ENCODE measurements at places on chromosomes 12 and 14.

DNA sequence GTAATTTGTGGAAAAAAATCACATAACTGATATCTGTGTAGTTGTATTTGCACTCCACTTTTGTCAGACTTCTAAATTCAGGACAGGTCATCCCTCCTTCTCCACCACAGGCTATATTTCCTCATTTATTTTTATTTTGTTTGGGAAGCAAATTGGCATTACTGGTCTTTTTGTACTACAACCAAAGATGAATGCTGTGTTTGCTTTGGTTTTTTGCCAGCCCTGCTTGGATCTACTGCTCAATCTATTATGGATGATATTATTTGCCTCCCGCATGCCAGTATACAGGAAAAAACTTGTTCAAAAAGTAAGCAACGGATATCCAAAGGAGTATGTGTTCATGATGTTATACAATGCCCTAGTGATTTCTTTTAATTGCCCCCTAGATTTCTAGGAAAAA is 948.8 kb downstream of the TRHDE start:
- no peak for DNase-seq

DNA sequence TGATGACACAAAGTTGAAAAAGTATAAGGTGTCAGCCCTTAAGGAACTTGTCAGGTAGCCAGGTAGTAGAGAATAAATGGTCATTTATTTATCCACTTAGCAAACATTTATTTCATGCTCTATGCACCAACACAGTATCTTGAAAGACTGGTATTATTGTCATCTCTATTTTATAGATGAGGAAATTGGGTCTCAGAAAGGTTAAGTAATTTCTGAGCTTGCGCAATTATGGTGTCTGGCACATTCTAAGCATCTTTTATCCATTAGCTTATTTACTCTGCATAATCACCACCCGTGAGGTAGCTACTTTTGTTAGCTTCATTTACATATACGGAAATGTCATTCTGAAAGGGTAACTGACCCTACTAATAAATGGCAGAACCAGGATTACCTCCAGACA is 2.5 kb upstream of the UTP20 start:
- DNase-seq: no peak

DNA sequence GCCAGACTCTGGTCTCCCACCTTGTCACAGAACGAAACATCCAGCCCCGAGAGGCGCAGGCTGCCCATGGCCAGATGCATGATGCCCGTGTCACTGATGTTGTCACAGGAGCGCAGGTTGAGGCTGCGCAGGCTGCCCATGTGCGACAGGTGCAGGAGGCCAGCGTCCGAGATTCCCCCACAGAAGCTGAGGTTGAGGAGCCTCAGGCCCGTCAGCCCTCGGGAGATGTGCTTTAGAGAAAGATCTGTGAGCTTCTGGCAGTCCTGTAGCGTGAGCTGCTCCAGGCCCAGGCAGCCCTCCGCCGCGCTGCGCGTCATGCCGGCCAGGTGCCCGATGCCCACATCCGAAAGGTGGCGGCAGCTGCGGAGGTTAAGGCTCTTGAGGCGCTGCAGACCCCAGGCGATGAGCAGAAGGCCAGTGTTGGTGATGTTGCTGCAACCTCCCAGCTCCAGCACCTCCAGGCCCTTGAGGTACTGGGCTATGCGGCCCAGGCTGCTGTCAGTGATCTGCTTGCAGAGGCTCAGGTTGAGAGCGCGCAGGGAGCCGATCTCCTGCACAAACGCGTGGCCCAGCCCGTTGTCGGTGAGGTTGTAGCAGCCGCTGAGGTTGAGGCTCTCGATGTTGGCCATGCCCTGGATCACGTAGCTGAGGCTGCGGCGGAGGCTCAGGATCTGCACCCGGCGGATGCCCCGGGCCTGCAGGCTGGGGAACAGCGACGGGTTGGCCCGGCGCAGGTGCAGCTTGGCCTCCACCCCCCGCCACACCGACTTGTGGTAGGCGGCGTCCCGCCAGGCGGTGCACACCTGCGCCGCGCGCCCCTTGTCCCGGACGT is 991 bp downstream of the FBXL14 start:
- DNase-seq: peak; percentile 64

GRCh38 chr12:70823182-70823976 is 97.2 kb downstream of the PTPRR start:
- no peak for DNase-seq

DNA sequence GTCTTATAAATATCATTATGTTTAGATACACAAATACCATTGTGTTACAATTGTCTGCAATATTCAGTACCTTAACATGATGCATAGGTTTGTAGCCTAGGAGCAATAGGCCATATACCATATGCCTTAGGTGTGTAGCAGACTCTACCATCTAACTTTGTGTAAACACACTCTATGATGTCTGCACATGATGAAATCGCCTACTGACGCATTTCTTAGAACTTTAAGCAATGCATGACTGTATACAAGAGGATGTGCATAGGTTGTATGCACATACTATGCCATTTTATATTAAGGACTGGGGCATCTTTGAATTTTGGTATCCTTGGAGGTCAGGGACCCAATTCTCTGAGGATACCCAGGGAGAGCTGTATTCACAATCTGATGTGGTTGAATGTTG is 10.1 kb upstream of the BTG1 start:
- DNase-seq: no peak

DNA sequence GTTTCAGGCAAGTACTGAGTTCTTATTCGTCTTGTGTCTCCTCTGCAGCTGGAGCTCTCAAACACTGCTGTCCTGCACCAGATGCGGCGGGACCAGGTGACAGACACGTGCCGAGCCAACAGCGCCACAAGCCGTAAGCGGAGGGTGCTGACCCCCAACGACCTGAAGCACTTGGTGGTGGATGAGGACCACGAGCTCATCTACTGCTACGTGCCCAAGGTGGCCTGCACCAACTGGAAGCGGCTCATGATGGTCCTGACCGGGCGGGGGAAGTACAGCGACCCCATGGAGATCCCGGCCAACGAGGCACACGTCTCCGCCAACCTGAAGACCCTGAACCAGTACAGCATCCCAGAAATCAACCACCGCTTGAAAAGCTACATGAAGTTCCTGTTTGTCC is 201.2 kb downstream of the SLC41A2 start:
- DNase-seq: no peak

GRCh38 chr12:45426294-45426693 is 210.4 kb downstream of the ANO6 start:
- no peak for DNase-seq

GRCh38 chr14:54816450-54816849 is 86.2 kb downstream of the GCH1 start:
- DNase-seq: no peak

- no peak for DNase-seq
Measured at GRCh38 chr12:106296179-106296877, 6.2 kb upstream of the TCP11L2 start.

GRCh38 chr12:66232263-66232662 is 43.2 kb downstream of the IRAK3 start:
- no peak for DNase-seq

GRCh38 chr14:24984846-24985589 is 64.9 kb downstream of the STXBP6 start:
- no peak for DNase-seq

GRCh38 chr14:56992332-56992820 is 182.1 kb upstream of the OTX2 start:
- DNase-seq: no peak

- DNase-seq: no peak
Measured at GRCh38 chr12:129423041-129423580, 480.7 kb downstream of the TMEM132D start.

DNA sequence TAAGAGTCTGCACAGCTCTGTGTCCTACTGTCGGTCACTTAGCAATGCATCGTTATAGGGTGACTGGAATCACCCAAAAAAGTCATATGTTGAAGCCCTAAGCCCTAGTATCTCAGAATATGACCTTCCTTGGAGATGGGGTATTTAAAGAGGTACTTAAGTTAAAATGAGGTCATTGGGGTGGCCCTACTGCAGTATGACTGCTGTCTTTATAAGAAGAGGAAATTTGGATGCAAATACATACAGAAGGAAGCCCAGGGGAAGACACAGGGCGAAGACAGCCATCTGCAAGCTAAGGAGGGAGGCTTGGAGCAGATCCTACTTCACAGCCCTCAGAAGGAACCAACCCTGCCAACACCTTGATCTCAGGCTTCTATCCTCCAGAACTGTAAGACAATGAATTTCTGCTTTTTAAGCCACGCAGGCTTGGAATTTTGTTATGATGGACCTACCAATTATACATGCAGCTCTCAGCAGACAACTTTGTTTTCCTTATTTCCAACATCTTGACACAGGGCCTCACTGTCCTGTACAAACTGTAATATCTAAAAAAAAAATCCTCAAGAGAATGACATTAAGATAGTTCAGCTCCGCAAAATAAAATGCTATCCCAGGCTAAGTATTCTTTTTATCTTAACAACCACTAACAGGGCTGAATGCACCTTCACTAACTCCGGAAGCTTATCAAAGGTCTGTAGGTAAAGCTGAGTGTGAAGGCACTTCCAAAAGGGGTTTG is 40.4 kb downstream of the ZFP36L1 start:
- no peak for DNase-seq

DNA sequence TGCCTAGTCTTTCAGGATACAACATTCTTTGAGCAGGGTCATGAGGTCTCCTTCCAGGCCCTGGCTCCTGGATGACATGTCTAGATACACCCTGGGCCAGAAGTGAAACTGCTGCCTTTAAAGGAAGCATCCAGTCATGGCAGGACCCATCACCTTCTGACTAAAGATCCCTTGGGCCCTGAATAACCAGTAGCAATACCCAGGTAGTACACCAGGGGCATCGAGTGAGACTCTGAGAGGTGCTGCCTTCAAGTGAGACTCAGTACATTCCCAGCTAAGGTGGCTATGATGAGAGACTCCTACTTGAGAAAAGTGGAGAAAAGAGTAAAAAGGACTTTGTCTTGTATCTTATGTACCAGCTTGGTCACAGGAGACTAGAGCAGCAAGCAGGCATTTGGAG is 23.5 kb downstream of the OR6C68 start:
- DNase-seq: peak; percentile 1

GRCh38 chr14:21098076-21098891 is at the start of gene ZNF219:
Gene ZNF219, minus strand, starts transcription at chr14:21098655. Its CDS starts 5,064 bp downstream, at chr14:21093591.
- peak; percentile 41 for DNase-seq

GRCh38 chr12:12719496-12719895 is 2.3 kb downstream of the CDKN1B start:
- DNase-seq: no peak

- peak; percentile 22 for DNase-seq
Measured at GRCh38 chr12:121124402-121125109, 8.1 kb upstream of the P2RX7 start.

GRCh38 chr12:122820838-122821271 is 14.4 kb upstream of the HIP1R start:
- no peak for DNase-seq

GRCh38 chr14:52802597-52802996 is 11.2 kb upstream of the GNPNAT1 start:
- DNase-seq: no peak

DNA sequence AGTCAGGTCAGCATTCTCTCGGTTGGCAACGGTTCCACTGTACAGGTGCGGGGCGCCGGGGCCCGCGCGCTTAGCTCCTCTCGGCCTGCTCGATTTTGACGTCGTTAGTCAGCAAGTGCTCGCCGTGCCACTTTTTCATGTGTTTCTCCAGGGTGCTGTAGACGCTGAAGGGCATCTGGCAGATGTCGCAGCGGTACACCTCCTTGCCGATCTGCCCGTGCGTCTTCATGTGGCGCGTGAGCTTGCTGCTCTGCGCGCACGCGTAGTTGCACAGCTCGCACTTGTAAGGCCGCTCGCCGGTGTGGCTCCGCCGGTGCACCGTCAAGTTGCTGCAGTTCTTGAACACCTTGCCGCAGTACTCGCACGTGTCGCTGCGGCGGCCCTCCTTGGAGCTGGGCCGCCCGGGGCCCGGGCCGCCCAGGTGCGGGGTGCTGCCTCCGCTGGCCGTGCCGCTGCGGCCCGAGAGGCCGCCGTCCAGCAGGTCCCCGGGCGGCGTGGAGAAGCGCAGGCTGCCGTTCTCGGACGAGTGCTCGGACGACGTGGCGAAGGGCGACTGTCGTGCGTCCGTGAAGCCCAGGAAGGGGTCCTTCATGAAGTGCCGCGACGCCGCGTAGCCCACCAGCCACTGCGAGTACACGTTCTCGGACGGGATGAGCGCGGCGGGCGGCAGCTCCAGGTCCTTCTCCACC is 97.8 kb downstream of the BCL11B start:
- no peak for DNase-seq

GRCh38 chr12:113114447-113115178 is 20.9 kb downstream of the RASAL1 start:
- no peak for DNase-seq

DNA sequence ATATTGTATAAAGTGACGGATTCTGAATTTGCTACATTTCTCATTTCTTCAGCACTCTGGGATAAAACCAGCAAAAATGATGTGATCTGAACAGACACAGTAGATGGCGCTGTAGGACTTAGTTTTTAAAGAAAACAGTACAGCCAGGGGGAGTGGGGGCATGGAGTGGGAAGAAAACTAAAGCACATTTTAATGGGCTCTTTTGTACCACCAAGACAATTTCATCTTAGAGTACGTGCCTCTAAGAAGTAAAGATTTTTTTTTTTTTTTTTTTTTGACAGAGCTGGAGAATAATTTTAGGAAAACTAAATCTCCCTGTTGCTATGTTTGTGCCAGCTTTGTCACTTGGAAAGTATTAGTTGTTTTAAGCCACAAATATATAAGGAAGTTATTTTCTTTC is 124.4 kb downstream of the RAD51B start:
- peak; percentile 17 for DNase-seq

GRCh38 chr14:23183158-23183470 is 346 bp downstream of the SLC7A8 start:
- DNase-seq: no peak

- DNase-seq: no peak
Measured at GRCh38 chr12:54390176-54390667, 5.7 kb upstream of the ZNF385A start.

- no peak for DNase-seq
Measured at GRCh38 chr14:38536376-38537038, 280.6 kb upstream of the CLEC14A start.

- DNase-seq: no peak
Measured at GRCh38 chr14:77659831-77660230, 43.4 kb upstream of the SPTLC2 start.

- peak; percentile 58 for DNase-seq
Measured at GRCh38 chr14:100662879-100663760, 63.6 kb upstream of the DLK1 start.

GRCh38 chr12:23197266-23197665 is 572.3 kb downstream of the ETNK1 start:
- no peak for DNase-seq

GRCh38 chr12:132108211-132108832 is 35.8 kb downstream of the DDX51 start:
- DNase-seq: no peak

- peak; percentile 26 for DNase-seq
Measured at GRCh38 chr12:93784339-93785086, 107.3 kb downstream of the CRADD start.

GRCh38 chr12:125081427-125081826 is 16.2 kb downstream of the AACS start:
- DNase-seq: no peak

All from activated naive CD8-positive, alpha-beta T cell treated with anti-CD3 and anti-CD28 coated beads for 36 hours (primary cell).